A673 (cell line): ENCODE measurements at places on chromosomes 11 and 22. TPM values are rescaled to one million over a fixed set of nuclear protein-coding genes. Genes with fewer than 3 reads are reported as not detected.

Gene DUSP8
- 0.70 and 1.9 TPM in 2 replicates for total RNA-seq

Gene CAPN5
- total RNA-seq = 4.3 and 7.0 TPM in 2 replicates

Gene POLD3
- total RNA-seq = 68.3 and 76.5 TPM in 2 replicates

Gene GRIK4
- not detected in 2 replicates for total RNA-seq

Gene OR52I2
- total RNA-seq = not detected in 2 replicates

Gene LRRC56
- 2.1 and 2.5 TPM in 2 replicates for total RNA-seq

Gene TCN1
- total RNA-seq = not detected in 2 replicates

Gene SLC22A8
- not detected in 2 replicates for total RNA-seq

Gene SCGB2A2
- total RNA-seq = not detected in 2 replicates

Gene CLDN5
- total RNA-seq = 0.21 and 0.22 TPM in 2 replicates

Gene FAM83F
- total RNA-seq = not detected in 2 replicates

Gene OR51B4
- total RNA-seq = not detected in 2 replicates

Gene CECR2
- 4.1 and 6.6 TPM in 2 replicates for total RNA-seq

Gene IGLL1
- not detected in 2 replicates for total RNA-seq

Gene FIBIN
- 0.15 TPM in 1 of 2 replicates, not detected in the other for total RNA-seq

Gene ZNF215
- 0.26 and 0.37 TPM in 2 replicates for total RNA-seq

Gene OR8G1
- not detected in 2 replicates for total RNA-seq

Gene UBASH3B
- total RNA-seq = 15.0 and 15.3 TPM in 2 replicates

Gene TESMIN
- total RNA-seq = 8.0 and 13.5 TPM in 2 replicates

Gene OR6T1
- total RNA-seq = not detected in 2 replicates

Gene CHADL
- not detected in 2 replicates for total RNA-seq

Gene FGF19
- total RNA-seq = 0.69 TPM in 1 of 2 replicates, not detected in the other

Gene OR51B2
- not detected in 2 replicates for total RNA-seq

Gene ARHGEF17
- 24.0 and 32.0 TPM in 2 replicates for total RNA-seq

Gene SLC22A6
- total RNA-seq = not detected in 2 replicates

Gene TAF6L
- 70.0 and 70.9 TPM in 2 replicates for total RNA-seq

Gene C11orf65
- 0.43 and 0.59 TPM in 2 replicates for total RNA-seq

Gene CDHR5
- not detected in 2 replicates for total RNA-seq

Gene IGSF9B
- 10.1 and 14.2 TPM in 2 replicates for total RNA-seq

Gene TBX10
- not detected in 2 replicates for total RNA-seq

Gene HBD
- total RNA-seq = not detected in 2 replicates

Gene PAX6
- 22.4 and 33.9 TPM in 2 replicates for total RNA-seq

Gene NAALAD2
- total RNA-seq = 3.9 and 4.0 TPM in 2 replicates

Gene PGR
- 0.15 and 0.24 TPM in 2 replicates for total RNA-seq

Gene APOL2
- 37.9 and 45.1 TPM in 2 replicates for total RNA-seq

Gene ESAM
- total RNA-seq = 1.2 and 1.5 TPM in 2 replicates

Gene GANAB
- total RNA-seq = 475 and 489 TPM in 2 replicates

Gene CCDC188
- total RNA-seq = not detected in 2 replicates

Gene CFL1
- 1,449 and 1,649 TPM in 2 replicates for total RNA-seq

Gene FBLN1
- 96.4 and 117 TPM in 2 replicates for total RNA-seq

Gene RAB39A
- 16.3 and 17.2 TPM in 2 replicates for total RNA-seq

Gene SEC14L2
- total RNA-seq = 14.4 and 19.4 TPM in 2 replicates

Gene DCPS
- 31.2 and 38.4 TPM in 2 replicates for total RNA-seq

Gene RPS6KA4
- total RNA-seq = 22.9 and 24.5 TPM in 2 replicates

Gene TRIOBP
- 28.7 and 35.1 TPM in 2 replicates for total RNA-seq

Gene PANX2
- total RNA-seq = 7.6 and 9.1 TPM in 2 replicates

Gene MEI1
- 0.09 and 0.24 TPM in 2 replicates for total RNA-seq

Gene GPR83
- 0.06 TPM in 1 of 2 replicates, not detected in the other for total RNA-seq

Gene LRRC75B
- total RNA-seq = 0.86 and 2.2 TPM in 2 replicates

Gene GRM5
- total RNA-seq = not detected in 2 replicates

Gene NEFH
- 21.4 and 22.0 TPM in 2 replicates for total RNA-seq

Gene SULT4A1
- total RNA-seq = 0.15 and 0.33 TPM in 2 replicates

Gene A4GALT
- total RNA-seq = 21.9 and 23.7 TPM in 2 replicates
